Heart right ventricle (tissue), 16 donors: ENCODE measurements at places on chromosomes 1 and 21. TPM values are rescaled to one million over a fixed set of nuclear protein-coding genes. Genes with fewer than 3 reads are reported as not detected.

The IFNAR2 gene
- total RNA-seq: 8.8 TPM

The TRIM45 gene
- 7.5 TPM for total RNA-seq

The LRRC3 gene
- total RNA-seq: 1.6 TPM

The FAAH gene
- 5.5 TPM for total RNA-seq

The ANKRD35 gene
- 0.65 TPM for total RNA-seq

The BTBD19 gene
- 4.1 TPM for total RNA-seq

The HSD3B2 gene
- not detected for total RNA-seq
